Posterior cingulate gyrus (tissue), 11 donors: ENCODE measurements at places on chromosomes 12 and 14.

GRCh38 chr12:21341769-21342168 is 7.1 kb upstream of the SLCO1A2 start:
- no peak for DNase-seq

DNA sequence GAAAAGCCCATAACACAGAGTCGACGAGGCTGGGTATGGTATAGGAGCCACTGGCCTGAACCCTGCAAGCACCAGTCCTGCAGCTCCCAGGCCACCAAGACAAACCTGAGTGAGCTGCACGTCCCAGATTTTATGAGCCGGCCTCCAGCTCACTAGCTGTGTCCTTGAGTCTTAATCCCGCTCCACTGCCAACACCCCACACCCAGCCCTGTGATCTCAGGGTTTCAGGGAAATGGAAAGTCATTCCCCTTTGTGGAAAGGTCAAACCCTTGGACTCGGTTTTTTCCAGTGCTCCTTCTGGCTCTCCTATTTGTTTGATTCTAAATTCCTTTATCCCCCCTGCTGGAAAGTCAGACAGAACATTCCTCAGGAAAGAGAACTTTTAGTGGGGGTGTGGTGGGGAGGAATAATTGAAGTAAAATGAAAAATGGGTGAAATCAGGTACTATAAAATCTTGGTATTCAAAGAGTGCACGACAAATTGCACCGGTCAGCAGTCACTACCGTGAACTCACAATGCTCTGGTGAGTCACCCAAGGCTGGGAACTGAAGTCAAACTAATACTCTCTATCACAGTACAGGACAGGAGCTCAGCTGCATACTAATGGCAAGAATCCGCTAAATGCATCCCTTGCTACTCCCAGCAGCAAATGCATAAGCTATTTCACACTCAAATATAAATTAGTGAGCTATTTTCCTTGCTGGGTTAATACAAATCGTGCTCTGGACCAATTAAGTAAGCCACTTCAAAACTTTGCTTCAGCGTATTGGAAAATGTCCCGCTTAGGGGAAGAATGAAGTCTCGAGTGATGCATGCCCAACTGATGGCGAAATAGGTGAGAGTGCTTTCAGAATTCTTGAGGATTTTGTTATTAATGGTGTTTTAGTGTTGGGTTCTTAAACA is 9.0 kb downstream of the PITPNM2 start:
- no peak for DNase-seq

DNA sequence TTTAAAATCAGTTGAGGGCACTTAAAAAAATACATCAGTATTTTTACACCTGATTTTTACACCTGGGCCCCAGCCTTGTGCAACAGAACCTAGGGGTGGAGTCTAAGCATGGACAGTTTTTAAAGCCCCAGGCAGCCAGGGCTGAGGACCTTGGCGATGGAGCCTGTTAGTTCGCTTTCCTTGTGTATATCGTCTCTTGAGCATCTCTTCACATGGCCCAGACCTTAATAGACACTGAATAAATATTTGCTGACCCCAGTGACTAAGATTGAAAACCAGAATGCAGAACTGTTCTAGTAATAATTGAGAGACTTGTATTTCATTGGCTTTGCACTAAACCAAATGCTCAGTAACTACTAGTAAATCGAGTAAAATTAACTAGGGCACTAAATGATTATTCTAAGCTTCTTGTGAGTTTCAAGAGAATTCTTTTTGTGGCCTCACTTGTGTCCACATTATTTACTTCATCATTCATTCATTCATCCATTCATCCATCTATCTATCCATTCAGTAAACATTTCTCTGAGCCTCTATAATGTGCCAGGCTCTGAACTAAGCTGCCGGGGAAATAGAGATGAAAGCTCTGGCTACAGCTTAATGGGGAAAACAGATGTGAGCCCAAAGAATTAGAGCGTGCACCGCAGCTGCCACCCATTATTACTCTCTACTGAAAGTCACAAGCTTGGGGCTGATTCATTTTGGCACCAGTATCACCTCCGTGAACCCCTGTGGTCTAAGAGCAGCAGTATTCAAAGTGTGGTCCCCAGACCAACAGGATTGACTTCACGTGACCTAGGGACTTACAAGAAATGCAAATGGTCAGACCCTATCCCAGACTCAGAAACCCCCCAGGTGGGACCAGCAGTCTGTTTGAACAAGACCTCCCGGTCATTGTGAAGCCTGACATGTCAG is 30.7 kb upstream of the BCL7A start:
- DNase-seq, result no peak

GRCh38 chr12:6233121-6233971 is 33.1 kb downstream of the CD9 start:
- no peak for DNase-seq

- peak; percentile 85 for DNase-seq
These were observed 6.8 kb upstream of the CHD4 start for GRCh38 chr12:6613776-6614512.

DNA sequence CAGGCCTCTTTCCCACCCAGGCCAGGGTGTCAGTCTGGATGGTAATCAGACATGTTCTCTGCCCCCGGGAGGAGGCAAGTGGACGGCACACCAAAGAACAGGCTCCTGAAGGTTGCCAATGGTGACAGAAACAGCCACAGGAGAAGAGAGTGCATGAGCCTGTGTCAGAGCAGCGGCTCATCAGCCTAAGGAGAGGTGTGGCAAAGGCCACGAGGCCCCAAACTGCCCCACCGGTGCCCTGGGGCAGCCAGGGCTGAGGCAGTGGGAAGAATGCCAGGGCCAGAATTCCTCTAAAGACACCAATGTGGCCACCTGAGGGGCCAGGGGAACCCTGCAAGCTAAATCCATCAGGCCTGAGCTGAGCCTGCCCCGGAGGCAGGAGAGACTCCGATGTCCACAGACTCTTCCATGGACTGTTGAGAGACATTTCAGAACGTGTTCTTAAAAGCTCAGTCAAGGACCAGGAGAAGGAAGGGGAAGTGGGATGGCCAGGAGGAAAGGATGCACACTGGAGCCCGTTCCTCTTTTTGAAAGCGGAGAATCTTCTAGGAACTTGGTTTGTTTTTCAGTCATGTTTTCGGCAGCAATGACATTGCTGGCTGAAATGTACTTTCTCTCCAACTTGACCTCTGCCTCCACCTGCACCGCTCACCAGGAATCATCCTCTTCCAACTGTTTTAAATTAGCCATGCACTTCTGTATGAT is 176.3 kb upstream of the FKBP4 start:
- no peak for DNase-seq

- peak; percentile 70 for DNase-seq
These were observed at the start of gene CLSTN3 for GRCh38 chr12:7129872-7130691. Gene CLSTN3, plus strand, starts transcription at chr12:7130371. Its CDS starts 278 bp downstream, at chr12:7130649.

GRCh38 chr14:50344116-50344775 is 32.1 kb downstream of the DMAC2L start:
- DNase-seq, result no peak

DNA sequence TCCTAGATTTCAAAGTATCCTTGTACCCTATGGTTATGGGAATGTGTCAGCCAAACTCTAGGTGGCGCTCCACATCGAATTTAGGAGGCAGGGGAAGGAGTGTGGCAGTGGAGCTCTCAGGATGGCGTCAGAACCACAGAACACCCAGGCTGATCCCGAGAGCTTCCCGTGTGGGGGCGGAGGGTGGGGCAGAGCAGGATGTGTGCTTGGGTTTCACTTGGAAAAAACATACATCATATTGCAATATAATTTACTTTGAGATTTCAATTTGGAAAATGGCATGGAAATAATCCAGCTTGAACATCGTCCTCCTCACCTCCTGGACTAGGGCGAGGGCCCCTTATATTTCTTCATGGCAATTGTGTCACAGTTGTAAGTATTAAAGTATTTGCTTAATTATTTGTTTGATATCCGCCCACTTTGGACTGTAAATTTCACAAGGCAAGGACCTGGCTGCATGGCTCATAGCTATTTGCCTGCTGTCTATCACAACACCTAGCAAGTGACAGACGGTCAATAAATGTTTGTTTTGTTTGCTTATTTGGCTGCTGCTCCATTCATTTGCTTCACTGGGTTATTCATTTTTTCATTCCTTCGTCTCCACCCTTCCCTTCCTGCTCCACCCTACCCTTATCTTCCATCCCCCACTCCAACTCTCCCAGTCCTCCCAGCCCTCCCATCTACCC is 221.5 kb upstream of the HMGA2 start:
- DNase-seq, result peak; percentile 66

GRCh38 chr12:111166779-111167540 is 201.9 kb downstream of the PHETA1 start:
- DNase-seq, result peak; percentile 31

GRCh38 chr12:108724054-108724889 is 7.0 kb downstream of the CORO1C start:
- DNase-seq, result no peak

- no peak for DNase-seq
These were observed 54.6 kb downstream of the GTF2A1 start for GRCh38 chr14:81166121-81166520.

GRCh38 chr12:122872815-122873361 is 23.0 kb downstream of the VPS37B start:
- DNase-seq, result no peak

GRCh38 chr12:32549675-32550079 is 129.4 kb upstream of the DNM1L start:
- peak; percentile 44 for DNase-seq

DNA sequence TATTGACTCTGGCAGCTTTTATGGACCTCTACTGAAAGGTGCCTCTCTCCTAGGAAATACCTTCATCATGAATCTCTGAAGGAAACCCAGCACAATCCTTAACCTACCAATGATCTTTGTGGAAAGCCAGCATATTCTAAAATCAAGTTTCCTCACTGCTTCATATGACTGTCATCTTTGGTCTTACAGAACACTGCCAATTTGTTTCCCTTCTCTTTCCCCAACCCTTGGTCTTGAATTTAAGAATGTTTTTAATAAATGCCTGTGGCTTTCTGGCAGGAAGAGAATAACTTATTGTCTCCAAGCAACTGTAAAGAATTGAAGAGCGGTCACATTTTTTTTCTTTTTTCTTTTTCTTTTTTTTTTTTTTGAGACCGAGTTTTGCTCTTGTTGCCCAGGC is 427.6 kb downstream of the IPO8 start:
- DNase-seq, result no peak

DNA sequence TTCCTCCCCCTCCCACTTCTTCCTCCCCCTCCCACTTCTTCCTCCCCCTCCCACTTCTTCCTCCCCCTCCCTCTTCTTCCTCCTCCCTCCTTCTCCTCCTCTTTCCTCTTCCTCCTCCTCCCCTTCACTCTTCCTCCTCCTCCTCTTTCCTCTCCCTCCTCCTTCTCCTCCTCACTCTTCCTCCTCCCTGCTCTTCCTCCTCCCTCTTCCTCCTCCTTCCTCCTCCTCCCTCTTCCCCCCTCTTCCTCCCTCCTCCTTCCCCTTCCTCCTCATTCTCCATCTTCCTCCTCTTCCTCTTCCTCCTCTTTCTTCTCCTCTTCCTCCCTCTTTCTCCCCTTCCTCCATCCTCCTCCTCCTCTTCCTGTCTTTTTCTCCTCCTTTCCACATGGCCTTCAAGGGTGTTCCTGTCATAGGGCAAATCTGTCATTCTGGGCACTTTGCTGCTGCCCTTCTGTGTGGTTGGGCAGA is 111.4 kb downstream of the PHETA1 start:
- no peak for DNase-seq

- no peak for DNase-seq
These were observed 657.6 kb downstream of the MED13L start for GRCh38 chr12:115619889-115620288.

DNA sequence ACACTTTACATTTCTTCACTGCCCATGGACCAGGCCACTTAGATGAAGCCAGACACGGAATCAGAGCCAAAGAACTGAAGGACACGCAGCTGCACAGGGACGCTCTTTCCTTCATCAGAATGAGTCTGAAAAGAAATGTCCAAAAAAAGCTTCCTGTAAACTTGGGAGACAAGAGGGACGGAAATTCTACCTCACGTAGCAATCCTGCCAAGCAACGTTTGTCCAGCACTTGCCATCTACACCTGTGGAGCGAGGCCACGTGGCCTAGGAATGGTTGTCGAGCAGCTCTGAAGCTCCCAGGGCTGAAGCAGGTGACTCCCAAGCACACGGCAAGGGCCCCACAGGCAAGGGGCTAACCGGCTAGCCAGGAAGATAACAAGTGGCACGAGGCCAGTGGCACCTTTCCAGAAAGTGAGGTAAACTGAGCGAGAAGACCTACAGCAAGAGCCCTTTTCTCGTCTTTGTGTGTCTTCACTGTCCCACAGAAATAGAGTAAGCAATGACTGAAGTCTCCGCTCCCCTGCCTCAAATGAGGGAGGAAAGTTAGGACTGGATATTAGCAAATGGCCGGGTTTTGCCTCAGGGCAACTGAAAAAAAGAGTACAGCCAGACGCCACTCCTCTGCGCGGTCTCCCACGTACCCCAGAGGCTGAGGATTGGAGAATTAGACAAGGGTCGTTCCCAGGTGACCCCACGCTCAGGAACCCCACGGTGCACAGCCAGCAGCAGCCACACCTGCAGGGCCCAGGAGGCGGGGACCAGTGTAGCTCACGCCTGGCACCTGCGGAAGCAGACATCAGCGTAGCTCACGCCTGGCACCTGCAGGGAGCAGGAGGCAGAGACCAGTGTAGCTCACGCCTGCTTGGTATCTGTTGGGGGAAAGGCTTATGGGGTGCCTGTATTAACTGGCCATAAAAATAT is 7.7 kb downstream of the ZNF605 start:
- no peak for DNase-seq

- DNase-seq, result no peak
These were observed 1.4 kb upstream of the KCNK10 start for GRCh38 chr14:88324491-88324890.

- DNase-seq, result peak; percentile 60
These were observed 254.7 kb upstream of the TBX3 start for GRCh38 chr12:114938487-114939210.

DNA sequence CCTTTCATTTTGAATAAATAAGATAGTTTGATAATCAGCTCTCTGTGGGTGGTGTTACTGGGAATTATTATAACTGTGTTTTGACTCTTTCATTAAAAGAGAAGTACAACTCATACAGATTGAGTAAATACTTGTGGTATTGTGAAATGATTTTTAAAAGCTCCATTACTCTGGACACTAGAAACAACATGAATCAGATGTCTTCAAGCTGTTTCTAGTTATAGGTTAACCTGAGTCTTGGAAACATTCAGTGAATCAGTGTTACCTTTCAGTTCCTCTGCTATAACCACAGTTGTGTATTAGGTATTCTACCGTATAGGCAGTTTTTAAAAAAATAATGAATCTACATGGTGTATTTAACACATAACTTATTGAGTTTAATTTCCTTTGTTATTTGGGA is 128.4 kb upstream of the SSTR1 start:
- DNase-seq, result no peak

- peak; percentile 99 for DNase-seq
These were observed 499 bp downstream of the DGLUCY start for GRCh38 chr14:91114079-91115065.
